ENCODE measurements at places on chromosomes 5 and 9.
A peak's percentile ranks its signal among the peaks of the same experiment; 100 is the strongest.

DNA sequence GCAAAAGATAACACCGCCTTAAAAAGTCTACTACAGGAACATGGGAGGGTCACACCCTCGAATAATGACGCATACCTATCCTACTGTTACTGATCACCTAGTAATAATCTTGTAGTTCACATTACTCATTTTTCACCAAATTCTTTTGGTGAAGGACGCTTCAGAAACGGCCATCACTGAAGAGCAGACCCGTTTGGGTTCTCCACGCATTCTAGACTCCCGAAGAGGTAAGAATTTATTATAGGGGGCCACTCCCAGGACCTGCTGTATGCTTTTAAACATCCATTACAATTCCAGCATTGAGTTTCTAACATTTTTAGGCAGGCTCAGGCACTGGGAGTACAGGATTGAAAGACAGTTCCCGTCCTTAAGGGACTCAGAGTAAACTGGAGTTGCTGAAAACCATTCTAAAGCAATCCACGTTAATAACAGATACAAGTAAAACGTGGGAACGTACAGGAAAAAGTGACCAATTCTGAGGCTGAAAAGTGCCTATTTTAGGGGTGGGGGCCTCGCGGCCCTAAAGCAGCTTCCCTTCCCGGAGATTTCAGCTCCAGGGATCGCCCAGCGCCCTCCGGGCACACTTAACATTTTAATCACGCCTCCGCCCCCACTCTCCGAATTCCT, at the start of gene FER:
FER (plus strand) TSS at position 124 of the 627 bp plus-strand sequence. CDS start 50,286 bp downstream, outside the sequence.
- peak; percentile 74 for ATAC-seq

GRCh38 chr5:1008451-1009358, at the start of gene NKD2:
NKD2 (plus strand) TSS chr5:1008802; CDS start chr5:1009058, 256 bp downstream.
- no peak for ATAC-seq

GRCh38 chr5:56339732-56340131, 106.6 kb upstream of the ANKRD55 start:
- no peak for ATAC-seq

DNA sequence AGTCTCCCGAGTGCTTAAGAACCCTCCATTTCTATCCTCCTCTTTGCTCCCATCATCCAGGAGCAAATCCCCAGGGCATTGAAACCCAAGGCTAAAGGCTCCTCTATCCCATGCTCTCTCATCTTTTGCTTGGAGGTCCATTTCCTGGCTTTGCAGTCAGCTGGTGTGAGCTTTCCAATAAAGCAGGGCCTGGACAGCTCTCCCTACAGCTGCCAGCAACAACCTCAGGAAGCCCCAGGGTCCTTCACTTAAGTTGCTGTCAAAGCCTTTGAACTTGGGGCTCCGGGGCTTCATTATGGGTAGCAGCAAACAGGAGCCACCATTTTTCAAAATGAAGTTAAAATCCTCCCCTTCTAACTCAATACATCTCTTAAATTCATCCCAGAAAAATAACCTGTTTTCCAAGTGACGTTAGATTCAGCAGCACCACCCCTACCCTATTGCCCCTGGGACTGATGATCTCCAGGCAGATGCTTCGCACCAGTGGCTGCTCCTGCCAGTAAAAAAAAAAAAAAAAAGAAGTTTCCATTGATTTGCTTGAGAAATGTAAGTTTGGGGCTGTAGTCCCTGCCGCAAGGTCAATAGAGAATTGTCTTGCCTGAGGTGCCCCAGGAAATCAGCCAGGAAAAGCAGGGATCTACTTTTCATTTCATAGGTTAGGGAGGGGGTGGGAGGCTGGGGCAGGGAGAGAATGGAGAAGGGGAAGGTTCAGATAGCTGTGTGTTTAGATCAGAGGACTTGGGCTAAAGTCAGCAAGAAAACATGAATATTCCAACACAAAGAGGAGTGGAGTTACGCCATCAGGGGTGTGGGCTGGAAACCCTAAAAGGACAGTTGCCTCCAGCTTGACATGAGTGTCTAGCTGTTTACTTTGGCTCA, 83.8 kb upstream of the IL6ST start:
- no peak for ATAC-seq

DNA sequence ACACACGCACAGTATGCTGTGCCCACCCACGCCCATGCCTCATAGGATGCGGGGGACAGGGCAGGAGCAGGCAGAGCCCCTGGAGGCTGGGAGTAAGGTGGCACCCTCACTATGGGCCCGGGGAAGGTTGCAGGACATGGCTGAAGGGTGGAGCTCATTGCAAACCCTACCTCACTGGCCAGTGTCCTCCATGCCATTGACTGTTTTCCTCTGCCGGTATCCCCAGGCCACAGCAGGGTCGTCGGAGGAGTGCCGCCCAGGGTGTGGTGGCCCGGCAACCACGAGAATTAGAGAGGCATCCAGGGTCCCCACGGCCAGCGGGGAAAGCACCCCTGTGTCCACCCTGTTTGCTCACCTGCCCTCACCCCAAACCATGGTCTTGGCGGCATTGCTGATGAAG, 59.7 kb upstream of the FCN2 start:
- no peak for ATAC-seq
